ENCODE measurements at places on chromosomes 5 and 9.

DNA sequence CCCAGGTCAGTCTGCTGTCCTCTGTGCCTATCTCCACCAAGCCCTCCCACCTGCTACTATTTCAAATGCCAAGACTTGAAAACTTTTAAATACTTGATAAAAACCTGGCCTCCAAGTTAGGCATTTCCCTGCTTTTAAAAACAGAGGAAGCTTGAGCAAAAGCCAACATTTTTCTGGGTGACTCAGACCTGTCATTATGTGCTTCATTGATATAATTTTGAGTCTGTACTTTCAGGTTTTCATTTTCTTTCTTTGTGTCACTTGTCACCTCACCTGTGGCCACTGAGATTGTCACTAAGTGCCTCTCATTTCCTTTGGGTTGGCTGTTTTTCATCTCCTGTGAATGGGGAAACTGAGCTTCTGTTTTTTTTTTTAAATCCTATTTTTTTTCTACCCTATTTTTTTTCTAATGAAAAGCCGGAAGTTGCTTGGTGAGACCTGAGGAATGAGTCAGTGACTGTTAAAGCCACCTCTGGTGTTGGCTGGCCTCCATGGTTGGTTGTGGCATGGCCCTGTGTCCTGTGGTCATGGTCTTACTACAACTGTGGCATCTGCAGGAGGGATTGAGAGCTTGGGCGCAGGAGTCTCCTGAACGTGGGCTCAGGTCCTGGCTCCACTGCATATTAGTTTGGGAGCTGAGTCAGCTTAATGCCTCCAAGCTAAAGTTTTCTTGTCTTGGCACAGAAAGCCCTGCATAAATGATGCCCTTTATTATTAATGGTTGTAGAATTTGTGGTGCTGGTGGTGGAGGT is 56.7 kb downstream of the ARHGAP26 start:
- no peak for DNase-seq

GRCh38 chr9:136488247-136489214 is 5.7 kb upstream of the SEC16A start:
- peak; percentile 32 for DNase-seq

- no peak for DNase-seq
Measured at GRCh38 chr9:137255448-137256114, 454 bp downstream of the NELFB start.

DNA sequence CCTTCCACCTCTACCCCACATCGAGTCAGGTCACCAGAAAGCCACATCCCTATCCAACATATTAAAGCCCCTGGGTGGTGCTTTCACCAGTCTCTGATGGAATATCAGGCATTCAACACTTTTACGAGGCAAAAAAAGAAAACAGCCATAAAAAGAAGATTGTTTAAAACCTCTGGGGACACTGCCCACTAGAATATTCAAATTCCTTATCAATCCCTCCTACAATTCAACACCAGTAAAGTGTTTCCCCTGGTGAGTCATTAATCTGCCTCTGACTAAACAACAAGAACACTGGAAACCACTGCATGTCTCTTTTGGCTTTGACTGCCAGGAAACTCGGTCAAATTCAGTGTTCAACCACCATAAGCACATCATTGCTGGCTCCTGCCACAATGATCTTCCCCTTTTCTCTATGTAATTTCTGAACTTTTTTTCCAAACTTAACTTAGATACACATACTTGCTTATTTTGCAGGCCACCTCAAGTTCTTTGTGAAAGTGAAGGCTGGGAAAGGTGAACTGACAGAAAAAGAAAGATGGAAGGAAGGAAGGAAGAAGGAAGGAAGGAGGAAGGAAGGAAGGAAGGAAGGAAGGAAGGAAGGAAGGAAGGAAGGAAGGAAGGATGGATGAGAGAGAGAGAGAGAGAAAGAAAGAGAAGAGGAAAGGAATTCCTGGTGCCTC is 105.3 kb downstream of the PAX5 start:
- no peak for DNase-seq

DNA sequence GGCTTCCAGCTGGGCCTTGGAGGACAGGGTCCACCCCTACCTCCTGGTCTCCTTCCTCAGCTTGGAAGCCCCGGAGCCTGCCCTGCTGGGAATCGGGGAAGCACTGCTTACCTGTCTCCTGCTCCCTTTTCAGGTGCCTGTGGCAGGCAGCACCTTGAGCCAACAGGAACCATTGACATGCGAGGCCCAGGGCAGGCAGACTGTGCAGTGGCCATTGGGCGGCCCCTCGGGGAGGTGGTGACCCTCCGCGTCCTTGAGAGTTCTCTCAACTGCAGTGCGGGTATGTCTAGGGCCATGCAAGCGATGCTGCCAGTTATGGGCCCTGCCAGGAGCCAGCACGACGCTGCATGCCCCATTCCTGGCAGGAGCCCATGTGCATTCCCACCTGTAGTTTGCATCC is 3.8 kb upstream of the CACFD1 start:
- no peak for DNase-seq

DNA sequence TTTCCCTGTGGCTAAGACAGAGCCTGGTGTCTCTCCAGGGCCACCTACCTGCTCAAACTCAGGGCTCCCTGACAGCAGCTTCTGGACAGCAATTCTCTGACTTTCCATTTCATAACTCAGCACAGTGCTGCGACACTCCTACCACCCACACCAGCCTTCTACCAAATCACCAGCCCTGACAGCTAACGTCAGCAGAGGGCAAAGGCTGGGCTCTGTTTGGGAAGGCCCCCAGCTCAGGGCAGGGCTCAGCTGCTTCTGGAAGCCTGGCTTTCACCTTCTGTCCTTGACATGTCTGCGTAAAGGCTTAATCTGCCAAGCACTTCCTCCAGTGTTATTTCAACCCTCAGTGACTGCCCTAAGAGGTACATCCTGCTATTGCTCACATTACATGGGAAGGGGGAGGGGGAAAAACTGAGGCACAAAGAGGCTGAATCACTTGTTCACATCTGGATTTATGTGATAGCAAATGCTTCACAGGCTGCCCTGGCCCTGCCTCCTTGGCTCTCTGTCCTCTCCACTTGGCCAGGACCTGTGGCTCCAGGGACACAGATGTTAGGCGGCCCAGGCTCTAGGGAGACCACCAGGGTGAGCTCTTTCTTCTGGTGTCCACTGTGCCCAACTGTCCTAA is 102.5 kb upstream of the PANK3 start:
- DNase-seq: no peak
